Effector memory CD8-positive, alpha-beta T cell (primary cell): ENCODE measurements at places on chromosomes 7 and 10.

GRCh38 chr10:72809006-72809405, 84.5 kb upstream of the OIT3 start:
- no peaks in the 10 kb centered on the region for H3K36me3 ChIP-seq
- no peak overlapping the region for H3K4me3 ChIP-seq
- peaks cover 5% of the 10 kb centered on the region for H3K4me1 ChIP-seq
- no peak for DNase-seq
- no peak overlapping the region for H3K27ac ChIP-seq
- no peaks in the 10 kb centered on the region for H3K27me3 ChIP-seq

DNA sequence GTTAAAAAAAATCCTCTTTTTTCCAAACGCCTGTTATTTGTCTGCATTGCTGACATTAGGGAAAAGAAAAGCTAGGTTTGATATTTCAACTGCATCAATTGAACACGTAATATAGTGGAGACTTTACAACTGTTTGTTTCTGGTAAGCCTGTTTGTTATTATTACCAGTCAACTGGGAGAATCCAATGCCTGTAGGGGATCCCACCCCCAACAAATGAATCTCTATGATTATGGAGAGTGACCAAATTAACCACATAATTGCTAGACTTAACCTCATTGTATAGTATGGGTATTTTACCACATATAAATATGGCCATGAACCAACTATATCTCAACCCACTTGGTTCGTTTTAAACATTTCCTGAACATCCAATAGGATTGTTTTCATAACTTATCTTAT, 216.1 kb downstream of the TWIST1 start:
- H3K27ac ChIP-seq, result no peak overlapping the region
- no peak for DNase-seq
- no peaks in the 10 kb centered on the region for H3K36me3 ChIP-seq
- no peak overlapping the region for H3K4me3 ChIP-seq
- no peaks in the 10 kb centered on the region for H3K4me1 ChIP-seq

DNA sequence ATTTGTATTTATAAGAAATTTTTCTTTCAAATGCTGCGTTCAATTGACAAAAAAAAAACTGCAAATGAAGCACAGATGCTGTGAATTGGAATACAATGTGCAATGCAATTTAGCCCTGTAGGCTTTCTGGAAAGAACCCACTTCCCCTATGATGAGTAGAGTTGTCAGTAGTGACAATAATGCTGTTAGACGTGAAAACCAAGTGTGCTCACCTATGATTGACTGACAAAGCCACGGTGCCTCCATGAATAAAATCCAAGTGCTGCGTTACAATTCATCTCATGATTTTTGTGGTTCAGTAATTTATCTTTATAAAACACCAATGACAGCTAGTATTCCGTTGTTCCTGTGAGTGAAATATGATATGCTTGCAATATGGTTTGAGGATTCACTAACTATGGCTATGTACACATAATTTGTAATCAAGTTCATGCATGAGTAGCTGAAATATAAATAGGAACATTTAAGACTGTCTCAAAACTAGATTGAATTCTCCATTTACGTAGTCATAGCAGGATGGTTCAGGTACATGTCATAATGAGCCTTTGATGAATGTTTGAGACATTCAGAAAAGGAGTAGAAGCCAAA, 1160.3 kb downstream of the CNTNAP2 start:
- no peak overlapping the region for H3K27ac ChIP-seq
- DNase-seq, result no peak
- H3K36me3 ChIP-seq, result no peaks in the 10 kb centered on the region
- no peaks in the 10 kb centered on the region for H3K27me3 ChIP-seq
- no peak overlapping the region for H3K4me3 ChIP-seq

DNA sequence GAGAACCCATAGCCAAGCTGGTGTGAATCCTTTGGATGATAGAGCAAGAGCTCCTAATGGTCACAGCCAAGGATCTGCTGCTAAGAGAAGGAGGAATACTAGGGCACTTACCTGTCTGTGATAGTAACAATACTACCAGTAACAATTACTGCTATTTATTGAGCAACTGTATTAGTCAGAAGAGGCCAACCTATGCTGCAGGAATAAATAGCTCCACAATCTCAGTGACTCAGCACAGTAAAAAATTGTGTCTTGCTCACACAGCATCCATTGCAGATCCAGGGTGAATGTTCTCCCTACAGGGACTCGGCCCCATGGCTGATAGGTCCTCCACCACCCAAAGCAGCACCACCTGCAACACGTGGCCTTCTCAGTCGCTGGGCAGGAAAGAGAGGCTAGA, 257.6 kb upstream of the ZMIZ1 start:
- H3K4me1 ChIP-seq, result no peaks in the 10 kb centered on the region
- no peak overlapping the region for H3K4me3 ChIP-seq
- peaks cover 2% of the 10 kb centered on the region for H3K36me3 ChIP-seq
- H3K27ac ChIP-seq, result no peak overlapping the region
- DNase-seq, result no peak

DNA sequence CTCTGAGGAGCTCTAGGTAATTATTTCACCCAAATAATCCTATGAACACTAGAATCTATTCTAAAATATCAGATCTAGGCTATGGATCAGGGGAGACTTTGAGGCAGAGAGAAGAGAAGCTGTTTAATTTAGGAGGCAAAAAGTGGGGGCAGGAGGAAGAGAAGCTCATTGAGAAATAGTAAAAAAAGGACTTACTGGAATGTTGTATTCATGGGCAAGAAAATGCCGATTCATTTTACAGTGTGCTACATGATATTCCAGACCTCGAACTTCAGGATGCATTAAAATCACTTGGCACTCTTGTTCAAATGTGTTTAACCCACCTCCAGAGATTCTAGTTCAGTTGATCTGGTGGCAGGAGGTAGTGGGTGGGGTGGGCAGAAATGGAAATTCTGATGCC, 109.5 kb upstream of the ITGB1 start:
- H3K27ac ChIP-seq, result no peak overlapping the region
- no peaks in the 10 kb centered on the region for H3K27me3 ChIP-seq
- peaks cover 5% of the 10 kb centered on the region for H3K4me1 ChIP-seq
- no peak for DNase-seq
- no peak overlapping the region for H3K4me3 ChIP-seq

- no peak for DNase-seq
- H3K4me3 ChIP-seq, result no peak overlapping the region
- H3K4me1 ChIP-seq, result no peaks in the 10 kb centered on the region
- no peak overlapping the region for H3K27ac ChIP-seq
- H3K27me3 ChIP-seq, result peaks cover 5% of the 10 kb centered on the region
Measured at GRCh38 chr7:12074889-12075288, 136.2 kb upstream of the TMEM106B start.

GRCh38 chr10:17790651-17791050, 18.5 kb upstream of the MRC1 start:
- no peak for DNase-seq
- H3K27ac ChIP-seq, result no peak overlapping the region
- no peaks in the 10 kb centered on the region for H3K36me3 ChIP-seq
- H3K4me3 ChIP-seq, result no peak overlapping the region
- H3K27me3 ChIP-seq, result peaks cover 11% of the 10 kb centered on the region
- H3K4me1 ChIP-seq, result no peaks in the 10 kb centered on the region

- H3K4me1 ChIP-seq, result no peaks in the 10 kb centered on the region
- no peak overlapping the region for H3K27ac ChIP-seq
- peaks cover 68% of the 10 kb centered on the region for H3K27me3 ChIP-seq
Measured at GRCh38 chr10:78893217-78893616, 175.5 kb upstream of the ZMIZ1 start.

- no peaks in the 10 kb centered on the region for H3K4me1 ChIP-seq
- H3K27ac ChIP-seq, result no peak overlapping the region
- peaks cover 8% of the 10 kb centered on the region for H3K27me3 ChIP-seq
- H3K36me3 ChIP-seq, result no peaks in the 10 kb centered on the region
- H3K4me3 ChIP-seq, result no peak overlapping the region
Measured at GRCh38 chr10:68156373-68157185, 47.3 kb downstream of the MYPN start.

DNA sequence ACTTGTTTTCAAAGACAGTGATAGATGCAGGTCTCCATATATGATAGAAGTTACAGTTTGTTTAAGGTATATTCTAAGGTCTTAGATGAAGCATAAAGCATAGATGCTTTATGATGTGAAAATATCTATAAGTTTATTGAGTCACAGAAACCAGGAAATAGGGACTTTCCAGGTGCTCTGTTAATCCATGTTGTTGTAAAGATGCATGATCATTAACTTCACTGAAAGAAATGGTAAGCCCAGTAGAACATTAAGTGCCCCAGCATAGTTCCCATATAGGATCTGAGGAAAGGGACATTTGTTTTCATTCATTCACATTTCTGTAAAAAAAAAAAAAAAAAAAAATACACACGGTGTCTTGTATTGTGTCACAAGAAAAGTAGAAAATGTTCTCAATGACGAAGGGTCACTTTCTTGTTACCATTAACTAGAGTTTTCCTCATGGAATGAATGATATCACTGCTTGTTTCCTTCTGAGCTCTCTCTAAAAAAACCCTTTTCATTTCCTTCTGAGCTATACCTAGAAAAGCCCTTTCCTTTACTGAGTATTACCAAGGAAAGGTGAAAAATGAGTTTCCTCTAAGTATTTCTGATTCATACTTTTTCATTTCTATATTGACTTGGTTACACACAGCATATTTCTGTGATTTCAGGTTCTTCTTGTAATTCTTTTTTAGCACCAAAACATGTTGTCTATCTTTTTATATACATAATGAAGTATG, 105.2 kb downstream of the MACC1 start:
- H3K4me3 ChIP-seq, result no peak overlapping the region
- no peaks in the 10 kb centered on the region for H3K27me3 ChIP-seq
- H3K36me3 ChIP-seq, result no peaks in the 10 kb centered on the region

DNA sequence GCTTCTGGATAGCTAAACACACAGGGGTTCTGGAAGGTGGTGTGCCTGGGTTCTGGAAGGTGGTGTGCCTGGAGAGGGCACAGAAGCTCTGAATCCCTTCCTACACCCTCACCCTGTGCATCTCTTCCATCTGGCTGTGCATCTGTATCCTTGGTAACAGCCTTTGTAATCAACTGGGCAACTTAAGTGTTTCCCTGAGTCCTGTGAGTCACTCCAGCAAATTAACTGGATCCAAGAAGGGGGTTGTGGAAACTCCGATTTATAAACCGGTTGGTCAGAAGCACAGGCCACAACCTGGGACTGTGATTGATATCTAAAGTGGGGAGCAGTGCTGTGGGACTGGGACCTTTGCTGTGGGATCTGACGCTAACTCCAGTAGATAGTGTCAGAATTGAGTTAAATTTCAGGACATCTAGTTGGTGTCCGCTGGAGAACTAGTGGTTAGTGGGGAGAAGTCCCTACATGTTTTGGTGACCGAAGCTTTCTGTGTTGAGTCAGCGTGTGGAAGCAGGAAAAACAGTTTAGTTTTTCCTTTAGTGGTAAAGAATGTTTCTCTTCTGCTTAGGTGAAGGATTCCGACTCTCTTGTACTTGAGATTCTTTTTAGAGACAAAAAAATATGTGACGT, 228.1 kb downstream of the BMPER start:
- H3K36me3 ChIP-seq, result no peaks in the 10 kb centered on the region
- H3K27me3 ChIP-seq, result no peaks in the 10 kb centered on the region
- DNase-seq, result no peak
- H3K4me3 ChIP-seq, result no peak overlapping the region
- H3K4me1 ChIP-seq, result no peaks in the 10 kb centered on the region

GRCh38 chr10:50275650-50276235, 24.4 kb upstream of the ASAH2 start:
- peak; percentile 8 for DNase-seq
- no peaks in the 10 kb centered on the region for H3K36me3 ChIP-seq
- H3K27ac ChIP-seq, result no peak overlapping the region
- H3K27me3 ChIP-seq, result peaks cover 45% of the 10 kb centered on the region
- no peak overlapping the region for H3K4me3 ChIP-seq

DNA sequence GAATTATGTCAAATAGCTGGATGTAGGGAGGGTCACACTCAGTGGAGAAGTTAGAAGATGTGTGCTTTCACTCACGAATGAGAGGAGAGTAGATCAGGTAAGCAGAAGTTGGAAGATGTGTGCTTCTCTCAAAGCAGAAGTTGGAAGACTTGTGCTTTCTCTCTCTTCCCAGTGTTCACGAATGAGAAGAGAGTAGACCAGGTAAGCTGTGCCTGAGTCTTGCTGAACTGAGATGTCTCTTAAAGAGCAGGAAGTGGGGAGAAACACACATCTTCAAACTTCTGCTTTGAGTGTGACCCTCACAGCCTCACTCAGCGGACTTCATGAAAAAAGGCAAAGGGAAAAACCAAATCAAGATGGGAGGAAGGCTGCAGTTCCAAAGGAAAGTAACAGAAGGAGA, 7.0 kb upstream of the TMEM243 start:
- H3K27ac ChIP-seq, result no peak overlapping the region
- no peak for DNase-seq
- peaks cover 21% of the 10 kb centered on the region for H3K27me3 ChIP-seq

- DNase-seq, result no peak
- H3K4me1 ChIP-seq, result peaks cover 4% of the 10 kb centered on the region
- peaks cover 1% of the 10 kb centered on the region for H3K36me3 ChIP-seq
- H3K4me3 ChIP-seq, result no peak overlapping the region
- no peak overlapping the region for H3K27ac ChIP-seq
Measured at GRCh38 chr10:121828045-121828444, 99.8 kb downstream of the ATE1 start.

GRCh38 chr10:124244256-124244877, 151.0 kb upstream of the CHST15 start:
- no peaks in the 10 kb centered on the region for H3K36me3 ChIP-seq
- no peak overlapping the region for H3K27ac ChIP-seq
- no peaks in the 10 kb centered on the region for H3K4me1 ChIP-seq
- peaks cover 11% of the 10 kb centered on the region for H3K27me3 ChIP-seq
- H3K4me3 ChIP-seq, result no peak overlapping the region

DNA sequence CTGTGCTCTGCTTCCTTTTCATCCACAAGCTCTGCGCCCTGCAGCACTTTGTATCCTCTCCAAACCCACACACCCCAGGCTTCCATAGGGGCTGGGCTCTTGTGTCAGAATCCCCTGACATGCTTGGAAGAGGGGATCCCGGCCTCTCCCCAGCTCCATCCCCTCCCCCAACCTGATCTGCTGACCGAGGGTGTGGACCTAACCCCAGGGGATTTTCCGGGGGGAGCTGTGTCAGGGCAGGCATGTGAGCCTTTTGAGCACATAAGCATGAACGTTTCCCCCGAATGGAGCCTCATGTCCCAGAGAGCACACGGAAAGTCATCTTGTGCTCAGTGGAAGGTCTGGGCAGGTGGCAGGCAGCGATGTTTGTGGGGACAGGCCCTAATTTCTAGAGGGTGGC, 17.7 kb downstream of the GPR26 start:
- H3K27me3 ChIP-seq, result peaks cover 6% of the 10 kb centered on the region
- DNase-seq, result no peak
- no peak overlapping the region for H3K4me3 ChIP-seq
- H3K27ac ChIP-seq, result no peak overlapping the region
- H3K36me3 ChIP-seq, result no peaks in the 10 kb centered on the region

- H3K27ac ChIP-seq, result no peak overlapping the region
- H3K4me1 ChIP-seq, result no peaks in the 10 kb centered on the region
- no peak for DNase-seq
- peaks cover 28% of the 10 kb centered on the region for H3K27me3 ChIP-seq
Measured at GRCh38 chr10:1401071-1401965, 336.0 kb downstream of the ADARB2 start.

- no peaks in the 10 kb centered on the region for H3K4me1 ChIP-seq
- peaks cover 20% of the 10 kb centered on the region for H3K27me3 ChIP-seq
- no peak overlapping the region for H3K4me3 ChIP-seq
- no peak for DNase-seq
Measured at GRCh38 chr10:95597788-95598187, 36.6 kb upstream of the SORBS1 start.

GRCh38 chr10:71606257-71607081, 113.1 kb downstream of the C10orf105 start:
- DNase-seq, result no peak
- H3K27me3 ChIP-seq, result peaks cover 33% of the 10 kb centered on the region
- peaks cover 2% of the 10 kb centered on the region for H3K36me3 ChIP-seq
- H3K4me1 ChIP-seq, result no peaks in the 10 kb centered on the region
- H3K27ac ChIP-seq, result no peak overlapping the region
